Activated CD4-positive, alpha-beta T cell treated with anti-CD3 and anti-CD28 coated beads for 4 hours (primary cell): ENCODE measurements at places on chromosomes 6 and 20.

DNA sequence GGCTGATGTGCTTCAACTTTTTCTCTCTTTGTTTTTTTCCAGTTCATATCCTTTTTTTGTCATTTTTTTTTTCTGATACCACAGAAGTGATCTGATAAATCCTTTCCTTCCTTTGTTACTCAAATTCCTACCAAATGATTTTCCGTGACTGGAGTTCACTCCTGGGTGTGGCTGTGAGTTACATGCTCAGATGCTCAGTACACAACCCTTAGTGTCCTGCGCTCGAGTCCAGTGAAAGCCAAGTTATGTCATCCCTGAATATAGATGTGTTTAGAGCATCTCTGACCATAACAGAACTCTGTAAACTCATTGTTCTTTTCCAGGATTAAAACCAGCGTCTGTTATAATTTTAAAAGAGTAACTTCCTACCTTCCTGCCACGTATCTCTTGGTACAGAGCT is 147.2 kb upstream of the AKAP12 start:
- DNase-seq: no peak

- DNase-seq: no peak
Measured at GRCh38 chr20:416950-417800, 9.1 kb downstream of the RBCK1 start.

DNA sequence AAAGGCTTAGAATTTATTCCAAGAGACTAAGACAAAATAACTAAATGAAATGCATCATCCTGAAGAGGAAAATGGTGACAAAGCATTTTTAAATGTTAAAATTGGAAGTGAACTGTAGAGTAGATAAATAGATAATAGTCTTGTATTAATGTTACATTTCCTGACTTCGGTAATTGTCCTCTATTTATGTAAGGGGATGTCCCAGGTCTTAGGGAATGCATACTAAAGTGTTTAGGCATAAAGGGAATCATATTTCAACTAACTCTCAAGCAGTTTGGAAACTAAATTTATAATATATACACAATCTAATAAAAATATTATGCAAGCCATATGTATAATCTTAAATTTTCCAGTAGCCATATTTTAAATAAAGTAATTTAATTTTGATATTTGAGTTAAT is 159.3 kb downstream of the WDR27 start:
- no peak for DNase-seq

DNA sequence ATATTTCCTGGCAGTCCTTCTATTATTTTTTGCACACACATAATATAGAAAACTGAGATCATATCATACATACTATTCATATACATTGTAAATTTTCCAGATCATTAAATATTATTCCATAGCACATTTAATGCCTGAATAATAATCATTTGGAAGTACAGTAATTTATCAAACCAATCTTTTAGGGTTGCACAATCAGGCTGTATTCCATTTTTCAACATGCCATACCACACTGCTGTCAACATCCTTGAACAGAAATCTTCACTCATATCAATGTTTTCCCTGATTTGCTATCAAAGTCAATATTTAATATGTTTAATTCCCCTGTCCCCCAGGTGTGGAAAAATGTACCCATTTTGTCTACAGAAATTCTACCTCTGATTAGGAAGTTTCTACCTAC is 122.7 kb upstream of the ADGRF1 start:
- no peak for DNase-seq

- no peak for DNase-seq
Measured at GRCh38 chr20:25048519-25048952, 9.4 kb downstream of the ACSS1 start.
